ENCODE measurements at places on chromosomes 4 and X.

DNA sequence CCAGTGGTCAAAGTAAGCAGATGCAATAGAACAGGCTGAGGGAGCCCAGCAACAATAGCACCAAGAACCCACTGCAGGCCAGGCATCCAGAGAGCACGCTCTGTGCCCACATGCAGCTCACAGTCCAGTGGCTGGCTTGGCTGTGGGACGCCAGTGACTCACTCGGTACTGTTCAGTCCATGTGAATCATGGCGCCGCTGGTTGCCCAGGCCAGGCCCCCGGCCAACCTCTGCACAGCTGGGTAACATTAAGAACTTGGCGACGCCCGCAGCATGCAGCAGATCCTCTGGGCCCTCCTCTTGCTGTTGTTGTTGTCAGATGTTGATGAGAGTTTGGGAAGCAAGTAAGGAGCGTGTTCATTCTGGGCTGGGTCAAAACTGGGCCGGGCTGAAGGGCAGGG, 60.5 kb downstream of the MSX1 start:
- no peaks in the 10 kb centered on the region for H3K27me3 ChIP-seq
- H3K4me3 ChIP-seq: no peak overlapping the region
- no peak overlapping the region for H3K27ac ChIP-seq

DNA sequence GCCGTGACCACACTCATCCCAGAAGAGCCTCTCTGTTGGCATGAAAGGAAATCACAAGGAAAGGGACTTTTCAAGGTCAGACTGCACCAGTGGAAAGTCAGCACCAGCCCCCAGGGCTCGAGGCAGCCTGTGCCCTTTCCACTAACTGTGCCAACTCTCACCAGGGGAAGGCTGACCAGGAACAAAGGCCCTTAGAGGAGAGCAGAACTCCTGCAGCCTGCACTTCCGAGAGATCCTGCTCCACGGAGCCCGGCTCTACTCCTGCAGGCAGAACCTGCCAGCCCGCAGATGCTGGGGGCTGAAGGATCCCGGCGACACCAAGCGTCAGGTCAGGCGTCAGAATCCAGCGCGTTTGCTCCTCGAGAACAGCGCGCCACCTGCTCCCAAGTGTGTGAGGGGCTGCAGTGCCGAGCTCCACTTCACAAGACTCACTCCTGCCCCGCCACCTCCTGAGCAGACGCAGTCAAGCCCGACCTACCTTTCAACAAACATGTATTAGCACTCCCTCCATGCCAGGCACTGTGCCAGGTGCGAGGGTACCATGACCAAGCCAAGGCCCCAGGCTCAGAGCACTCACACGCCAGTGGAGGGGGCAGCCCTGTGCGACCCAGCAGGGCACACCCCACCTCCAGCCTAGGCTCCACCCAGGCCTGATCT, 13.6 kb upstream of the HELT start:
- no peaks in the 10 kb centered on the region for H3K27me3 ChIP-seq
- no peaks in the 10 kb centered on the region for H3K36me3 ChIP-seq
- H3K4me1 ChIP-seq: no peaks in the 10 kb centered on the region

DNA sequence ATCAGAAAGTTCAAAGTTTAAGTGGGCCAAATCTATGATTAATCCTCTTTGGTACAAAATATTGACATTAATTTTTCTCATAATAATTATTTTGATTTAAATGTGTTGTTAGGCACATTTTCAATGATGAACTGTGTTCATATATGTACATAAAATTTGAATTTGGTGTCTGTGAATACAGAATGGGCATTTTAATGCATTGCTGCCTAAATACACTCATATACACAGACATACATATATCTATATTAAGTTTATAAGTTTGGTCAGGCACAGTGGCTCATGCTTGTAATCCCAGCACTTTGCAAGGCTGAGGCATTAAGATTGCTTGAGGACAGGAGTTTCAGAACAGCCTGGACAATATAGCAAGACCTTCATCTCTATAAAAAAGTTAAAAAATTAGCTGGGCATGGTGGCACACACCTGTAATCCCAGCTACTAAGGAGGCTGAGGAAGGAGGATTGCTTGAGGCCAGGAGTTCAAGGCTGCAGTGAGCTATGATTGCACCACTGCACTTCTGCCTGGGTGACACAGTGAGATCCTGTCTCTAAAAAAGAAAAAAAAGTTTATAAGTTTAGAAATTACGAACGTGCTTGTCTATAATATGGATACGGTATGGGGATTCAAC, 12.3 kb upstream of the BMP2K start:
- H3K4me1 ChIP-seq: no peaks in the 10 kb centered on the region
- no peaks in the 10 kb centered on the region for H3K27me3 ChIP-seq
- H3K4me3 ChIP-seq: no peak overlapping the region

- H3K4me1 ChIP-seq: no peaks in the 10 kb centered on the region
- H3K27me3 ChIP-seq: no peaks in the 10 kb centered on the region
- H3K4me3 ChIP-seq: no peak overlapping the region
- no peak for DNase-seq
- H3K27ac ChIP-seq: no peak overlapping the region
These were observed 320.6 kb downstream of the DTHD1 start for GRCh38 chr4:36601864-36602495.

- H3K4me3 ChIP-seq: no peak overlapping the region
- no peaks in the 10 kb centered on the region for H3K36me3 ChIP-seq
- DNase-seq: no peak
These were observed 515.1 kb upstream of the ZFP42 start for GRCh38 chr4:187480146-187481145.

DNA sequence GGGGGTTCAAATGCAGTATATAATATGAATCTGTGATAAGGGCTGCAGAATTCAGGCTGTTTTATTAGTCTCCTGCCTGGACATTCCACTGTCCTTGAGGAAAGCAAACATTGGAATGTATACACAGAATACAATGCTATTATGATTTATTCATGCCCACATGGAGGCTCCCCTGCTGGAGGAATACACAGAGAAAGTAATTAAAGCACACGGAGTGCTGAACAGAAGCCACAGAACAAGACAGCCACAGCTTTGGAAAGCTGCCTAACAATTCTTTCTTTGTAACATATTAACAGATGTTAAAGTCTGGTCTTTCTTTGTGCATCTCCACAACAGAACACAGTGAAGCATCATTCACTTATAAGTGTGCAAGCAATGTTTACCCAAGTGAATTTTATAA, 155.8 kb downstream of the ARAP2 start:
- no peaks in the 10 kb centered on the region for H3K27me3 ChIP-seq
- no peak overlapping the region for H3K27ac ChIP-seq
- H3K36me3 ChIP-seq: no peaks in the 10 kb centered on the region
- DNase-seq: no peak
- H3K4me1 ChIP-seq: no peaks in the 10 kb centered on the region

- H3K4me3 ChIP-seq: no peak overlapping the region
- H3K36me3 ChIP-seq: no peaks in the 10 kb centered on the region
- no peaks in the 10 kb centered on the region for H3K27me3 ChIP-seq
- no peak for DNase-seq
These were observed 441.9 kb downstream of the FSTL5 start for GRCh38 chr4:161721947-161722346.

DNA sequence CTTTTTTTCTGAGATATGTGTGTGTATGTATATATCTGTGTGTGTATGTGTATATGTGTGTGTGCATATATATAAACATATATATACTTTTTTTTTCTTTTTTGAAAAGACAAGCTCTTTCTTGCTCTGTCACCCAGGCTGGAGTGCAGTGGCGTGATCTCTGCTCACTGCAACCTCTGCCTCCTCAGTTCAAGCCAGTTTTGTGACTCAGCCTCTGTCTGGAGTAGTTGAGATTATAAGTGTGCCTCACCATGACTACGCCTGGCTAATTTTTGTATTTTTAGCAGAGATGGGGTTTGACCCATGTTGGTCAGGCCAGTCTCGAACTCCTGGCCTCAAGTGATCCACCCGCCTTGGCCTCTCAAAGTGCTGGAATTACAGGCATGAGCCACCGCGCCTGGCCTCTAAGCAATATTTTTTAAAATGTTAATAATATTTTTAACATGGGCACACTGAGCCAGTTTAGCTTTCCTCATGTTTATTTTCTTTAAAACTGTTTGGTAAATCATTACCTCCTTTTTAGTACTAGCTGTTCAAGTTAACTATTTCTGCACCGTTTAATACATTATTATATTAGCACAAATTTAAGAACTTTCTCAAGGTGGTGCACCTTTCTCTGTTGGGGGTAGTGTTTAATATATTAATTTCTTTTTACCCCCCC, 33.3 kb downstream of the BBS12 start:
- no peak overlapping the region for H3K4me3 ChIP-seq
- peaks cover 4% of the 10 kb centered on the region for H3K4me1 ChIP-seq
- H3K27me3 ChIP-seq: no peaks in the 10 kb centered on the region

DNA sequence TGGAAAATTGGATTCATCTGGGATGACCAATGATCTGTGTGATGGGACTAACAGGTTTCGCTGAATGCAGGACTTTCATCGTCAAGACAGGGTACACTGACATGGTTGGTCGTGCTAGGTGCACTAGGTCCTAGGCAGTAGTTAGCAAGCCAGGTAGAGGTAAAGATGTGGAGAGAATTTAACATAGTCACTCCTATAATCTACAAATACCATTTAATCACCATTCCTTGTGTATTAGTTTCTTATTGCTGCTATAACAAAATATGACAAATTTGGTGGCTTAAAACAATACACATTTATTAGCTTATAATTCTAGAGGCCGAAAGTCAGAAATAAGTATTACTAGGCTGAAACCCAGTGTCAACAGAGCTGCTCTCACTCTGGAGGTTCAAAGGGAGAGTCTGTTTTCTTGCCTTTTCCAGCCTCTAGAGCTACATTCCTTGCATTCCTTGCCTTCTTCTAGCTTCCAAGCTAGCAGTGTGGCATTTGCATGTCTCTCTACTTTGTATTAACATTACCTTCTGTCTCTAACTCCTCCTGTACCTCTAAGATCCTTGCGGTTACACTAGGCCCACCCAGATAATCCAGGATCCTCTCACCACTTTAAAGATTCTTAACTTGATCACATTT, 98.7 kb upstream of the GRIA3 start:
- H3K36me3 ChIP-seq: no peaks in the 10 kb centered on the region
- H3K27ac ChIP-seq: no peak overlapping the region
- no peak overlapping the region for H3K4me3 ChIP-seq
- no peaks in the 10 kb centered on the region for H3K4me1 ChIP-seq

DNA sequence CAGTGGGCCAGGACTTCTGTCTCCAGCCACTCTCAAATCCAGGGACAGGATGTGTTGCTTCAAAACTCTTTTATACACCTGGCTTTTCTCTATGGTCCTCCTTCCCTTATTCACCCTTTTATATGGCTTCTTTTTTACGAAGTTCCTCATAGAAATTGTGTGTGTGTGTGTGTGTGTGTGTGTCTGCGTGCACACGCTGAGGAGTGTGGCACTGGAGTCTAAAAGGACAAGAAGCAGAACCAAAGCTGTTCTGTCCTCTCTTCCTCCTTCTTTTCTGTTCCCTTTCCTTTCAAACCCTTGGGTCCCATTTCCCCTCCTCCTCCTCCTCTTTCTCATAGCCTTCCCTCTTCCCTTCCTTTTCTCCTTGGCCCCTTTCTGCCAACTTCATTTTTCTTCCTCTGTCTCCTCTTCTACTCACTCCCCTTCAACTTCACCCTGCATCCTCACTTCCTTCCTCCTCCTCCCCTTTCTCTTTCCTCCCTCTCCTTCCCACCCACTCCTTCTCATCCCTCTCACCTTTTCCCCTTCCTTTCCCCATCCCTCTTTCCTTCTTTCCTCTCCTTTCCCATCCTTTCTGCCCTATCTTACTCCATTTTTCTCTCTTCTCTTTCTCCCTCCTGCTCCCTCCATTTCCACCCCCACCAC, 360.5 kb downstream of the MID1IP1 start:
- H3K36me3 ChIP-seq: no peaks in the 10 kb centered on the region
- no peak overlapping the region for H3K27ac ChIP-seq
- DNase-seq: no peak
- H3K4me1 ChIP-seq: no peaks in the 10 kb centered on the region
- no peak overlapping the region for H3K4me3 ChIP-seq
- no peaks in the 10 kb centered on the region for H3K27me3 ChIP-seq

GRCh38 chr4:94762326-94762725, 4.6 kb downstream of the BMPR1B start:
- H3K27me3 ChIP-seq: no peaks in the 10 kb centered on the region
- H3K4me1 ChIP-seq: no peaks in the 10 kb centered on the region
- H3K4me3 ChIP-seq: no peak overlapping the region
- no peak overlapping the region for H3K27ac ChIP-seq
- H3K36me3 ChIP-seq: no peaks in the 10 kb centered on the region
- no peak for DNase-seq

DNA sequence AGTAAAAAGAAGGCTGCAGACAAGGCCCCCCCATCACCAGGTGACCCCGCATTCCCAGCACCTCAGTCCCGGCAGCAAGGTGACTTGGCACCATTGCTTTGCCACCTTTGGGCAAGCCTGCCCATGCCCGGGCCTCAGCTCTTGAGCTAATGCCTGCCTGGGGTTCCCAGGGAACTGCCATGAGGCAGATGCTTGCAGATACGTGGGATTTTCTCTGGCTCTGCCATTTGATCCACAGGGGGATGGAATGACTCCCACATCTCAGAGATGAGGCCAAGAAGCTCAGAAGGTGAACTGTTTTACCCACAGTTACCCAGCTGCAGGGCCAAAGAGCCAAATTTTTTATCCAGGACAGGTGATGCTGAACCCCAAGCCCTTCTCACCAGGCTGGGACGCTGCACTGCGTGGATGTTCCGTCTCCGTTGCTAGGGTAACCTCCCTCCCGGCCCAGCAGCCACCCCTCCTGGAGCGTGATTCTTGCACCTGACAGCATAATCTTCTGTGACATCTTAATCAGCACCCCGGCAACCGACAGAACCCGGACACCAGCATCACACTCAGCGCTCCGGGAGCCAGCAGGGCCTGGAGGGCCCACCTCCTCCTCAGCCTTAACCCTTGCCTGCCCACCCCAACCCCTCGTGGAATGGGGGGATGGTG, 15.7 kb upstream of the MSX1 start:
- H3K27ac ChIP-seq: no peak overlapping the region
- no peaks in the 10 kb centered on the region for H3K27me3 ChIP-seq
- no peaks in the 10 kb centered on the region for H3K4me1 ChIP-seq
- no peak for DNase-seq

GRCh38 chr4:80419946-80420345, 84.4 kb downstream of the CFAP299 start:
- no peaks in the 10 kb centered on the region for H3K36me3 ChIP-seq
- H3K4me3 ChIP-seq: no peak overlapping the region
- no peaks in the 10 kb centered on the region for H3K4me1 ChIP-seq
- no peaks in the 10 kb centered on the region for H3K27me3 ChIP-seq
- H3K27ac ChIP-seq: no peak overlapping the region

DNA sequence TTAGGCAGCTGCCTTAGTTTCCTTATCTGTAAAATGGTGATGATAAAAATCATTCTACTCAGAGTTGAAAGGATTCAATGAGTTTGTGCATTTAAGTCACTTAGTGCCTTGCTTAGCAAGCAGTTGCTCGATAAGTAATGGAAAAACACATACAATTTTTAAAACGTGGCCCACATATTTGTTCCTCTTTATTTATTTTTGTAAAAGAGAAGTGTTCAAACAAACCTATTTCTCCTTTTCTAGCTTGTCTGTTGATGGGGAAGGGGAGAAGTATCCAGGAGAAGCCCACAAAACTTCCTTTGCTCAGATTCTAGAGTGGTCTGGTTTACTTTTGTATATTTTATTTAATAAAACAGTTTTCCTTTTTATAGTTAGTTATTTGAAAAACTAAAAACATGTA, 3.3 kb upstream of the HPGDS start:
- no peaks in the 10 kb centered on the region for H3K4me1 ChIP-seq
- no peaks in the 10 kb centered on the region for H3K36me3 ChIP-seq
- H3K4me3 ChIP-seq: no peak overlapping the region
- no peak for DNase-seq

Data from Peyer's patch (tissue), 4 donors.